ENCODE measurements at places on chromosomes 2 and 18. TPM values are rescaled to one million over a fixed set of nuclear protein-coding genes. Genes with fewer than 3 reads are reported as not detected.

The DDX18 gene
- 51.7 TPM for total RNA-seq

The ASXL3 gene
- 0.11 TPM for total RNA-seq

The ESPNL gene
- total RNA-seq = 0.30 TPM

The ECEL1 gene
- not detected for total RNA-seq

The C2orf72 gene
- total RNA-seq = not detected

The ADGRF3 gene
- 0.08 TPM for total RNA-seq

The DSG4 gene
- total RNA-seq = under 0.01 TPM

The RSAD2 gene
- total RNA-seq = not detected

The NDUFV2 gene
- total RNA-seq = 166 TPM

The CRYGD gene
- not detected for total RNA-seq

The VWC2L gene
- not detected for total RNA-seq

The KHK gene
- 1.7 TPM for total RNA-seq

The SGPP2 gene
- total RNA-seq = 0.08 TPM

The ZNF385B gene
- total RNA-seq = not detected

The GPR45 gene
- total RNA-seq = not detected

The FEV gene
- total RNA-seq = not detected

The CBLN2 gene
- total RNA-seq = not detected

The TRIM54 gene
- not detected for total RNA-seq

The SLC4A5 gene
- not detected for total RNA-seq

The DSG3 gene
- 72.8 TPM for total RNA-seq

All from hair follicular keratinocyte (primary cell).